ENCODE measurements at places on chromosomes 5 and 9. TPM values are rescaled to one million over a fixed set of nuclear protein-coding genes. Genes with fewer than 3 reads are reported as not detected.

Gene TAF11L6
- total RNA-seq, result not detected

Gene HSD17B3
- total RNA-seq, result 1.1 TPM

Gene EMB
- 30.3 TPM for total RNA-seq

Gene CTXN3
- not detected for total RNA-seq

Gene PCDHB5
- 1.8 TPM for total RNA-seq

Gene OR1Q1
- total RNA-seq, result not detected

Gene ZNF79
- 9.5 TPM for total RNA-seq

Gene ECM2
- total RNA-seq, result 9.4 TPM

Gene SETD9
- 9.1 TPM for total RNA-seq

Gene NKD2
- 24.1 TPM for total RNA-seq

Gene RARS1
- 55.2 TPM for total RNA-seq

Gene LHX3
- total RNA-seq, result not detected
